ENCODE measurements at places on chromosomes 3 and 15.

DNA sequence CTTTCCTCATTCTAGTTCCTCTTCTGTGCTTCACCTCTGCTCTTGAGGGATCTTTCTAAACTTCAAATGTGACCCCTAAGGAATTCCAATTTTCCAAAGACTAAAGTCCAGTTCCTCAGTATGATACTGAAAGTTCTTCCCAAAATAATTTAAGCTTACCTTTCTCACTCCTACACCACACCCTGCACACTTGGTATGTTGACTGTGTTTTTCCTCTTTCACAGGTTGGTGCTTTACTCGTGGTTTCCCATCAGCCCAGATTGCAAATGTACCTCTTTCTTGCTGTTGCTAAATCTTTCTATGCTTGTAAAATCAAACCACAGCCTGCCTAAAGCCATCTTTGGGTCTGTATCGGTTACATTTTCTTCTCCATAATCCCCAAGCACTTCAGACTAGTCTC, 30.5 kb upstream of the CLDN16 start:
- no peak for DNase-seq

GRCh38 chr15:90582553-90582952, 52.8 kb downstream of the CRTC3 start:
- DNase-seq, result no peak

- no peak for DNase-seq
Measured at GRCh38 chr3:153855772-153856171, 265.4 kb upstream of the ARHGEF26 start.

DNA sequence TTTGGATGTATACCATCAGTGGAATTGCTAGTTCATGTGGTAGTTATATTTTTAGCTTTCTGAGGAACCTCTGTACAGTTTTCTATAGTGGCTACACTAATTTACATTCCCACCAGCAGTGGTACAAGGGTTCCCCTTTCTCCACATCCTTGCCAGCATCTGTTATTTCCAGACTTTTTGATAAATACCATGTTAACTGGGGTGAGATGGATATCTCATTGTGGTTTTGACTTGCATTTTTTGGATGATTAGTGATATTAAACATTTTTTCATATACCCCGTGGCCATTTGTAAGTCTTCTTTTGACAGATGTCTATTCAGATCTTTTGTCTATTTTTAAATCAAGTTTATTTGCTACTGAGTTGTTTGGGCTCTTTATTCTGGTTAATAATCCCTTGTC, 455.6 kb upstream of the RARB start:
- no peak for DNase-seq

GRCh38 chr3:70233112-70233511, 79.3 kb downstream of the MDFIC2 start:
- no peak for DNase-seq

DNA sequence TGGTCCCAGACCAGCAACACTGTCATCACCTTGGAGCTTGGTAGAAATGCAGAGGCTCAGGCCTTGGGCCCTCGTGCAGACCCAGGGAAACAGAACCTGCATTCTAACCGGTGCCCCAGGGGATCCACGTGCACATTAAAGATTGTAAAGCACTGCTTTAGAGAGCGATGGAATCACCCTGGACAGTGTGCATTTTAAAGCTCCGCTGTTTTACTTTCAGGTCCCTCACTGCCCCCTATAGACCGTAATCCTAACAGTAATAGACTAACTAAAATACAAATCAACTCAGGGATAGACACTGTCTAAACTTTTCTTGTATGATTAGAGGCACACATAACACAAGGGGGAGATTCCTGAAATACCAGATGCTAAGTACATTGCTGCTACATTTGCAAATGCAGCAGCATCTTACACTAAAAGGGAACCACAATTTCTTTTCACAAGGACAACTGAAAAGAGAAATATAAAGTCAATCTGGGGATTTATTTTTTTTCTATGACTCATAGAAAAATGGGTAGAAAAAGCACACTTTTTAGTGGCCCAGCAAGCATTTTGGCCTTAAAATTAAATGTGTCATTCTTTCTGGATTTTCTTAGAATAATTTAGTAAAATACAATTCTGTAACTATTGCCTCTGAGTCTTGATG, 10.5 kb upstream of the SH3GL3 start:
- DNase-seq, result no peak

DNA sequence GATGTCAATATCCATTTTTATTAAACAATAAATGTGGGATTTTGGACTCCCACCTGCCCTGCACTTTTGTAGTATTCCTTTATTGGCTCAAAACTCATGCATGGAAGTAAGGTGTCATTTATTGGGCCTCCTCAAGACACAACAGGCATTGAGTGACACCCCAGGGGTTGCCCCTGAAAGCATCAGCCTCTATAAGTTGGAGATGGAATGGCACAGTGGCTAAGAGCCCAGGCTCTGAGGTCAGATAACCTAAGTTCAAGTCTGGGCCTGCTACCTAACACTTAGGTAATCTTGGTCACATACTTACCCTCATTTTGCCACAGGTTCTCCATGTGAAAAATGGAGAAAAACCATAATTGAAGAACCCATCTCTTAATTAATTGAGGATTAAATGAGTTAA, 4.6 kb downstream of the CAPN3 start:
- no peak for DNase-seq
